Activated gamma-delta T cell treated with anti-CD3 and anti-CD28 coated beads, Interleukin-2, amount 50 U/mL, for 16 hours (primary cell): ENCODE measurements at places on chromosomes 5 and 9.

DNA sequence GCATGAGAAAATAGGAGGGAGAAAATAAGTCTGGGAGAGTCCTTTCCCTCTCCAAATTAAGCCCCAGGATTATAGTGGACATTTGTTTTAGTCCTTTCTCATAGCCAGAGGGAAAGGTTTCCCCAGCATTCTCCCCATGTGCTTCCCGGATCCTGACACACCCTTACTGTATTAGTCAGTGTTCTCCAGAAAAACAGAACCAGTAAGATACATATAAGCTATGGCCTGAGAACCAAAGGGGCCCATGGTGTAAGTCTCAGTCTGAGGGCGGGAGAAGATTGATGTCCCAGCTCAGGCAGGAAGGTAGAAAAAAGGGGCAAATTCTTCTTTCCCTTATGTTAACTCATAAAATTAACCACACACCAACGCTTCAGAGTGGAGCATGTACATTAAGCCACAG lies 25.6 kb upstream of the SPATA31D4 start:
- no peak for DNase-seq

GRCh38 chr5:173565491-173566072 lies 50.9 kb downstream of the BOD1 start:
- no peak for DNase-seq

DNA sequence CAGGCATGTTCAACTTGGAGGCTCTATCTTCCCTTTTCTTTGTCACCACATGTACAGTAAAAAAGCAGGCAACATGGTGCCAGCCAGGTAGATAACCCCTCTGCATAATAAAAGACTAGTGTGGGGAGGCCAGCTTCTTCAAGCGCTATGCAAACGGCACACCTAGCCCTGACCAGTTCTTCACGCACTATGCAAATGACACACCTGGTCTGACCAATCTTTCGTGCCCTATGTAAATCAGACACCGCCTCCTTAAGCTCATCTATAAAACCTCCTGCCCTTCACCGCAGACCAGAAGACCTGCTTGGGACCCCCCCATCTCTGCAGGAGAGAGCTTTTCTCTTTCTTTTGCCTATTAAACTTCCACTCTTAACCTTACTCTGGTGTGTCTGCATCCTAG lies 28.1 kb upstream of the UGCG start:
- no peak for DNase-seq

GRCh38 chr5:167348251-167348926 lies 943.1 kb upstream of the WWC1 start:
- no peak for DNase-seq

- no peak for DNase-seq
These were observed 102.1 kb downstream of the FANCC start for GRCh38 chr9:95215336-95215898.

- DNase-seq = no peak
These were observed 2.0 kb downstream of the CYFIP2 start for GRCh38 chr5:157267761-157268480.

- DNase-seq = no peak
These were observed 49.7 kb downstream of the OLFM1 start for GRCh38 chr9:135136991-135137832.

- DNase-seq = no peak
These were observed 9.1 kb downstream of the CHMP5 start for GRCh38 chr9:33273972-33274328.

DNA sequence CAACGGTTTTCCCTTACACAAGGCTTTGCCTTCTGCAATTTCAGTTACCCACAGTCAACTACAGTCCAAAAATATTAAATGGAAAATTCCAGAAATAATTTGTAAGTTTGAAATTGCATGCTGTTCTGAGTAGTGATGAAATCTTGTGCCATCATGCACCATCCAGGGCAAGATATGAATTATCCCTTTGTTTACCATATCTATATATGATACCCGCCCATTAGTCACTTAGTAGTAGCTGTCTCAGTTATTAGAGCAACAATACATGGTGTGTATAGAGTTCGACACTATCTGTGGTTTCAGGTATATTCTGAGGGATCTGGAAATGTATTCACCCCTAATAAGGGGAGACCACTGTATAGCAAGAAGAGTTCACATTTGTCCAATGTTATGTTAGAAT lies 29.4 kb downstream of the ERBIN start:
- no peak for DNase-seq

DNA sequence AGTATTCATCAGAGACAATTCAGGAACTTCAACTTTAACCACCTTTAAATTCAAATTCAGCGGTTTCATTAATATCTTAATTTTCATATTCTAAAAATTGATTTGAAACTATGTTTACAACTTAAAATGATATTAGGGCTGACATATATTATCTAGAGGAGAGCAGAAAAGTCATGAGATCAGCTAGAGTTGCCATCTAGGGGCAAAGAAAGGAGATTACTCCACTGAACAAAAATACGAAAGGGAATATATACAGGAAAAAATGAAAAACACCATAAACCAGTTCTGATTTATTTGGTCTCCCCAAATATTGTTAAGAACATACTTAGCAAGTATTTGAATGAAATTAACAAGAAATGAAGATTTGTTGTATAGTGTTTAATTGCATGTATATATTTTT lies 946.3 kb downstream of the DTWD2 start:
- DNase-seq = no peak

DNA sequence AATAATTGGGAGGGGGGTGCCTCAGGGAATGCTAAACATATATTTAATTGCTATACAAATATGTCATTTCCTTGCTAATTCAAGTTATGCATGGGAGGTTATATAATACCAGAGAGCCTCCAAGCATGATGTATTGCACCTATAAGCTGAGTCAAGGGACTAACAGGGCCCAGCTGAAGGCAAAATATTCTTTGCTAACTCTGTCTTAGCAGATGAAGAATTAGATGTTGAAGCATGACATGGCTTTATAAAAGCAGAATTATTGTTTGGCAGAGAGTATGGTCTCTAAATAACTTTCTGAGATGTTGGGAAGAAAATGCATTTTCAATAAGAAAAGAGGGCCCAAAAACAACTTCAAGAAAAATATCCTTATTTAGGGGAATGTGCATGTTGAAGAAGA lies 60.4 kb downstream of the SGCD start:
- DNase-seq = no peak

DNA sequence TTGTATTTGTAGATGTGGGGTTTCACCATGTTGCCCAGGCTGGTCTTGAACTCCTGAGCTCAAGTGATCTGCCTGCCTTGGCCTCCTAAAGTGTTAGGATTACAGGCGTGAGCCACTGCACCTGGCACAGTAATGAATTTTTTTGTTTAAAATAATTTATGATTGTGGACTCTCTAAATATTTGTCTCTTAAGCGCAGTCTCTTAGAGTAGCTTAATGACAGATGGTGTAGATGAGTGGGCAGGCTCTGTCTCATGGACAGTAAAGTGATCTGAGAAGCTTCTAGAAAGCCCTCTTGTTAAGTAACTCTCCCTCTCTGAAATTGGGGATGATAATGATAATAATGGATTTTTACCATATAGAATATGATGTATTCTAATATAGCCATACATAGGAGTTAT lies 47.5 kb upstream of the KIAA1958 start:
- DNase-seq = no peak

DNA sequence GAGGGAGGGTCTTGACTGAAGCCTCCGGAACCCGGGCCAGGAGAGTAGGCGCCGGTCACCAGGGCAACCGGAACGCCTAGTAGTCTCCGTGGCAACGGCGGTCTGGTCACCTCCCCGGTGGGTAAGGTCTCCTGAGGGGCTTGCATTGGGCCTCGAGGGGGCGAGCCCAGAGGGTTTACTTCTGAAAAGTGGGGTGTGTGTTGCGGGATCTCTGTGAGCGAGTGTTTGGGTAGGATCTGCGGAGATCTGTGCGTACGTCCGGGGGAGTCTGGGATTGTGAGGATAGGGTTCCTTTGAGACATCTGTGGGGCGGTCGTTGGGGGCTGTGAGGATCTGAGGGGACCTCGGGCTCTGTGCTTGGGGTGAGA lies at the start of gene FAM221B:
FAM221B (minus strand) TSS at position 17 of the 368 bp plus-strand sequence. CDS start 2,571 bp downstream, outside the sequence.
- DNase-seq = no peak

- DNase-seq = no peak
These were observed 23.3 kb downstream of the OR2V1 start for GRCh38 chr5:181107699-181108098.

DNA sequence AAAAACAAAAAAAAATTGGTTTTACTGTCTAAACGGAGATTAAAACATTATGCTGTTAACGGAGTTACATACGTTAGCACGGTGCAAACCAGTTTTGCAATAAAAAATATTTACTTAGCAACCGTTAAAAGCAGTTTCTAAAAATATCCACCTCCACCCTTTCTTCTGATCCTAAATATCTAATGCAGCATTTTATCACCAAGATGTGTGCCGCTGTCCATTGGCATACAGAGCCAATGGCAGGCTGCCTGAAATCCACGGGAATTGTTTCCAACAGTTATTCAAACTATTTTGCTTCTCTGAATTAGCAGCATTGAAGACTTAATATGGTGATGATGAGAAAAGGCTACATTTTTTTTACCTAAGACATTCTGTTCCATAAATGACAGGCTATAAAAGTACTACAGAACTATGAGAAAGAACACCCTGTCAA lies 61.6 kb downstream of the CSNK1A1 start:
- DNase-seq = no peak

GRCh38 chr5:111781200-111781599 lies 24.2 kb upstream of the NREP start:
- no peak for DNase-seq

GRCh38 chr5:169458221-169458620 lies 125.4 kb upstream of the SPDL1 start:
- no peak for DNase-seq
